ENCODE measurements at places on chromosomes 7 and 10.

DNA sequence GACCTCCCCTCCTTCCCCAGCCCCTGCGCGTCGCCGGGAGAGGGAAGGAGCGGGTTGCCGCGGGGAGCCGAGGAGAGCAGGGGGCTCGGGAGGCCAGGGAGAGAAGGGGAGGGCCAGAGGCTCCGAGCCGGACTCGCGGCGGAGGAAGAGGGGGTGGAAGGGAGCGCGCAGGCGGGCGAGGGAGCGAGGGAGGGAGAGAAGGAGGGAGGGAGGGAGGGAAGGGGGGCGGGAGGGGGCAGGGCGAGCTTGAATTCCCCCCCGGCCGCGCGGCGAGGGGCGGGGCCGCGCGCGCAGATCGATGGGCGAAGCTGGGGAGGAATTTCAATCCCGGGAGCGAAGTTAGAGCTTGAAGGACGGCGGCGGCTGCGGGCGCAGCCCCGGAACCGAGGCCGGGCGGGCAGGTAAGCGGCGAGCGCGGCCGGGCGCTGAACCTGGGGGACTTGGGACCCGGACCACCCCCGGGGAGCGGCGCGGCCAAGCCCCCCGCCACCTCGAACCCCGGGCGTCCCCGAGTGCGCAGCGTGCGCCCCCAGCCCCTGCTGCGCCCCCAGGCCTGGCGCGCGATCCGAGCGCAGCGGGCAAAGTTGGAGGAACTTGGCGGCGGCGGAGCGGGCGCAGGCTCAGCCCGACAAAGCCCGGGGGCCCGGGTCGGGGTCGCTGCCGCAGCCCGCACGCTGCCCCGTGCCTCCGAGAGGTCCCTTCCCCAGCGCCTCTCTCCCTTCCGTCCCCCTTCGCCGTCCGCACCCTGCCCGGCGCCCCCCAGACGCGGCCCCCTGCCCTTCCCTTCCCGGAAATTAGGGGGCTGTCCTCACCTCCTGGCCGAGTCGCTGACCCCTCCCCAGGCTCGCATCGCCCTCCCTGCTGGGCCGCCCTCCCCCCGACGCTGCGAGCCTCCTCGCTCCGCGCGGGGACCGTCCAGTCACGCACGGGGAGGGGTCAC is at the start of gene ELFN1:
Gene ELFN1, plus strand, starts transcription at position 324 of the 940 bp plus-strand sequence. CDS start 74,320 bp downstream, outside the sequence.
- DNase-seq = no peak

GRCh38 chr7:91005024-91005423 is 259.2 kb upstream of the FZD1 start:
- no peak for DNase-seq

- no peak for DNase-seq
These were observed 61.6 kb upstream of the ADRA2A start for GRCh38 chr10:111015181-111015580.

DNA sequence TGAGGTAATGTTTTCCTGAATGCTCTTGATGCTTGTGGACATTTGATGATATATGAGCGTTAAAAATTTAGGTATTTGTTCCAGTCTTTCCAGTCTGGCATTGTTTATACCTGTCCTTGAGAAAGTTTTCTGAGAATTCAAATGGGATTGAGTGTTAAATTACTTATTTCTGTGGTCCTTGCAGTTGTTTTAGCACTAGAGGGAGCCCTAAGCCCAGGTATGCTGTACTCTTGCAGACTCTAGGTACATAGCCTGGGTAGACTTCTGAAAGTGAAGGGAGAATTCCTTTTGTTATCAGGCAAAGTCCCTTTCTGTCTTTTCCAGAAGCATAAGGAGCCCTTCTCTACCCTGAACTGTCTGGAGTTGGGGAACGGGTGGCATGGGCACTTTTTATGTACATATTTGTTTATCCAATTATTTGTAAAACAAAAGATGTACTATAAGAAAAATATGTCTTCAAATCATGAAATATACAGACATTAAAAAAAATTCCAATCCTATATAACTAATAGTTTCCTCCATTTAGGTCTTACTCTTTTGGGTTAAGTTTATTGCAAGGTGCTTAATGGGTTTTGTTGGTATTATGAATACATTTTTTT is 262.1 kb downstream of the ATRNL1 start:
- DNase-seq = no peak

- DNase-seq = no peak
These were observed 649.1 kb downstream of the INHBA start for GRCh38 chr7:41053820-41054219.

- DNase-seq = no peak
These were observed 19.0 kb upstream of the ANKRD2 start for GRCh38 chr10:97553575-97554031.

- DNase-seq = no peak
These were observed 384.7 kb upstream of the HPS1 start for GRCh38 chr10:98831391-98831790.

DNA sequence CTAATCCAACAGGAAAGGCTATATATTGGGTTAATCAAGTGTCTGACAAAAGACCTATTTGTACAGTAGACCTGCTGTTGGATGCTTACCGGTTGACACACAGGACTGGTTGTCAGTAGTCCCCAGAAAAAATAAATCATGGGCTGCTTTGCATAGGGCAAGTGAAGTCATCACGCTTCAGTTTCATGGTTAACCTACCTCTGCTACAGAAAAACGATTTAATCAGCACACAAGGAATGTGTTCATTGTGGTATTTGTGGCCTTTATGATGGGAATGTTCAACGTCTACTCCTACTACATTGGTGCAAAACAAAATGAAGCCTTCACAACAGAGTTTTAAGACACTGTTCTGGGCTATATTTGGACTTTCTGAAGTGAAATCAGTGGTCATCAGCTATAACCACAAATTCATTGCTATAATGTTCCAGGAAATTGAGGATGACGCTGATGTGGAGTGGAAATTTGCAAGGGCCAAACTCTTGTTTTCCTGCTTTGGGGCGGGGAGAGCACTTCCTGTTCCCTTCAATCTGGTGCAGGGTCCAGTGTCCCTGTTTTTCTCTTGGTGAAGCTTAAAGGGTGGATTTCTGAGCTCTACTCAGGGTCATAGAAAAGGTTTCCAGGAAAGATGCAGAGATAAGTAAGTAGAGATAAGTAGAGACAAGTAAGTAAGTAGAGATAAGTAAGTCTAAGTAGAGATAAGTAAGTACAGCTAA is 39.3 kb upstream of the GGCT start:
- DNase-seq = no peak

Data from activated gamma-delta T cell (primary cell).